Hindlimb muscle (tissue), 1 donor: ENCODE measurements at places on chromosomes 7 and 10. TPM values are rescaled to one million over a fixed set of nuclear protein-coding genes. Genes with fewer than 3 reads are reported as not detected.

DNA sequence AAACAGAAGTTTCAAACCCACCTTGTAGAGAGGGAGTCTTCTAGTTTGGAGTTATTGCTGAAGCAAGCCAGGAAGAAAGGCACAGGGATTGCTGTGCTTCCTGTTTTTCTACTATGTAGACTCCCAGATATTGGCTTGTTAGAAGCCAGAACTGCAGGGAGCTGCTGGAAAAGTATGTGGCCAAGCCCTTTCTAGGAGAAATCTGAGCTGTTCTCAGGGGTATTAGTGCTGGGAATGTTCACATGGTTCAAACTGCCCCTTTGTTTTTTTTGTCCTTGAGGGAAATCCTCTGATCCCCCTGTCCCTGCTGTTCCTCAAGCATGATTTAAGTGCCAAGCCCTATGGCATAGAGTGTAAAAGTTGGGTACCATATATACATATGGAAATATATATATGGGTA lies 184.0 kb downstream of the CCDC7 start:
- DNase-seq, result no peak

The FBXL15 gene
- 6.9 TPM for polyA plus RNA-seq

The FANK1 gene
- 0.56 TPM for polyA plus RNA-seq

The FFAR4 gene
- polyA plus RNA-seq, result 0.43 TPM

The PRLHR gene
- not detected for polyA plus RNA-seq

The IL6 gene
- 0.41 TPM for polyA plus RNA-seq

DNA sequence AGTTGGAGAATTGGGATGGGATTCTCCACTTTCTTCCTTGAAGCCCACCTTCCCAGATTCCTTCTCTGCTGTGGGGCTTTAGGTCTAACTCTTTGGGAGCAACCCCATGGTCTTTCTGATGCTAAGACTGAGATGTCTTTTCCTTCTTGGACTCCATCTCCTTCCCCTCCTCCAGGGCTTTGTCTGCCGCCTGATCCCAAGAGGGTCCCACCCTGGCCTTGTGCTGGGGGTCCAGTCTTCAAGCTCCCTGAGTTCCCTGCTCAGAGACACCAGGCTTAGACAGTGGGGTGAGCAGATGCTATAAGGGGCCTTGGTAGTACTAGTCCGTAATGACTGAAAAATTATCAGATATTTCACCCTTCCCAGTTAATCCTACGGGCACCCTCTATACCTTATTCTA lies 150.5 kb downstream of the PTPN20 start:
- no peak for DNase-seq

DNA sequence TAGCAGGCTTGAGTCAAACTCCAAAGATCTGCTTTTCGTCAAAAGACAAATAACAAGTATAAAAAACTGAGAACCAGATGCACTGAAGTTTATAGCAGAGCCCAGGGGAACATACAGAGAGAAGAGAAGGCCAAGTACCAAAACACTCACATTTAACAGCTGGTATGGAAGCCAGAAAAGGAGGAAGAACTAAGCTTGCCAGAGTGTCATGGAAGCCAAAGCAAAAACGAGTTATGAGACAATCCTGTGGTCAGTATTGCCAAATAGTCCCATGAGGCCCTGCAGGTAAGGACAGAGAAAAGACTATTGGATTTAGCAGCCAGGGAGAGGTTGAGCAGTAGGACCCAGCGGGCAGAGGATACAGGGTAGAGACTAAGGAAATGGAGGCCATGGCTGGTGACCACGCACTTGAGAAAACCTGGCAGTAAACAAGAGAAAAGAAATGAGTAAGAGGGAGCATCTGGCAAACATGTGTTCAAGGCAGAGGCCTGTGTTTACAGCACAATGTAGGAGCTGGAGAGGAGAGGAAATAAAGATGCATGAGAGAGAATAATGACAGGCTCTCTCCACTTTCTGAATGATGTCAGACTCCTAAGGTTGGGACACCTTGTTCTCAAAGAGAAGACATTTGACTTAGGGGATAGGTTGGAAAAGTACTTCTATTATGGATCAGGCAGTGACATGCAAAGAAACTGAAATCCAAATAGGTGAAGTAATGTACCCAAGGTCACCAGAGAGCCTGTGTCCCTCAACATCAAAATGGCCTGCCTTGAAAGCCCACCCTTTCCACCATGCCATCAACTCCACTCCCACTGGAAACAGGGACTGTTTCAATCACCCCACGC lies 9.1 kb downstream of the CREB3L2 start:
- peak; percentile 89 for DNase-seq

GRCh38 chr10:91163269-91163868 lies 57.1 kb upstream of the PCGF5 start:
- DNase-seq, result peak; percentile 62

DNA sequence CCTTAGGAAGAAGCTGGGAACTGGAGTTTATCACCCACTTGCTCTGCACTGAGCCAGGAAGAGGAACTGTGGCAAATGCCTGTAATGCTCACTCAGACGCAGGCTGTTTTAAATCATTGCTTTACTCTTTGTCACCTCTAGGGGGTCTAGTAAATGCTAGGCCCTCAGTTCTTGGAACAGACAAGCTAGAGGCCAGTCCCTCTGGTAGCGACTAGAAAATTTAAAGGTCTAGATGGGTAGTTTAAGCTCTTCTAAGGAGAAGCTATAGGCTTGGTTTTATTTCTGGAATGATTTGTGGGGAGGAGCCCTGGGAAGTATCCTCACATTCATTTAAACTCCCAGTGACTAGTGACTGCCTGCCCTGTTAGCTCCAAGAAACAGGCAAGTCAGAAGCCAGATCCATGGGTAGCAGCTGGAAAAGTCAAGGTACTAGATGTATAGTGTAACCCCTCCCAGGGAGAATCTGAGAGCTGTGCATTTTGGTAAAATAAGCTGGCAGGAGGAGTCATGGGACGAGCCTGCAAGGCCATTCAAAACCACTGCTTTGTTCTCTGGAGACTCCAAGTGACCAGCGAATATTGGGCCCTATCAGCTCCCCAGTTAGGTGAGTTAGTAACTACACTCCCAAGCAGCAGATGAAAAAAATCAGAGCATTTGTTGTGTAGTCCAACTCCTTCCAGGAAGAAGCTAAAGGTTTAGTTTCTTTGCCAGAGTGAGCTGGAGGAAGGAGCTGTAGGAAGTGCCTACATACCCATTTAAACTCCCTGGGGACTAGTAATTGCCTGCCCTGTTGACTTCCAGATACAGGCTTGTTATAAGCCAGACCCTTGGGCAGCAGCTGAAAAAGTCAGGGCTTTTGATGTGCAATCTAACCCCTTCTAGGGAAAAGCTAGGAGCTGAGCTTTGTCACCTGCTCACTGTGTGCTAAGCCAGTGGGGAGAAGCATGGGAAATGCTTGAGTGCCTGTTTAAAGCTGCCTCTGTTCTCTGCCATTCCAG lies 68.9 kb downstream of the DYNC1I1 start:
- DNase-seq, result no peak

The CCDC136 gene
- 19.1 TPM for polyA plus RNA-seq

DNA sequence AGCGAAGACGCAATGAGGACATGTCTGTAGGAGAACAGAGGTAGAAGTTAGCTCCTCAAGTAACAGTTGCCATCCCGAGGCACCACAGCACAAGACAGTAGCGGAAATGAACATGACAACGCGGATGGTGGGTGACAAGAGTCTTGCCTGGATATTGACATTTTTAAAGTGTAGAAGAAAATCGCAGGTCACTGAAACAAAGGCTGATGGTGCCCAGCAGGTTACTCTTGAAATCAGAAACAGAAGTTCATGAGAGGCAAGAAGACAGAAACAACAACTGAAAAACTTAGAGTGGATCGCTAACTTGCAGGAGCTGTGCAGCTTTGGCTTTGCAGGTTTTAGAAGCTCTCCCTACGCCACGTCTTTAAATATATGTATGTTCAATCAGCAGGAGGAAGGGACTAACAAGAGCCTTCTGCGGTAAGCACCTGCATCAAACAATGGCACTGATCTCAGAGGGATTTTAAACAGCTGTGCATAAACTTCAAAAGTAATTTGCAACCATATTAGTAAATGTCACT lies 1.8 kb downstream of the PRKCQ start:
- DNase-seq, result no peak

The EFCAB10 gene
- polyA plus RNA-seq, result 0.93 TPM

DNA sequence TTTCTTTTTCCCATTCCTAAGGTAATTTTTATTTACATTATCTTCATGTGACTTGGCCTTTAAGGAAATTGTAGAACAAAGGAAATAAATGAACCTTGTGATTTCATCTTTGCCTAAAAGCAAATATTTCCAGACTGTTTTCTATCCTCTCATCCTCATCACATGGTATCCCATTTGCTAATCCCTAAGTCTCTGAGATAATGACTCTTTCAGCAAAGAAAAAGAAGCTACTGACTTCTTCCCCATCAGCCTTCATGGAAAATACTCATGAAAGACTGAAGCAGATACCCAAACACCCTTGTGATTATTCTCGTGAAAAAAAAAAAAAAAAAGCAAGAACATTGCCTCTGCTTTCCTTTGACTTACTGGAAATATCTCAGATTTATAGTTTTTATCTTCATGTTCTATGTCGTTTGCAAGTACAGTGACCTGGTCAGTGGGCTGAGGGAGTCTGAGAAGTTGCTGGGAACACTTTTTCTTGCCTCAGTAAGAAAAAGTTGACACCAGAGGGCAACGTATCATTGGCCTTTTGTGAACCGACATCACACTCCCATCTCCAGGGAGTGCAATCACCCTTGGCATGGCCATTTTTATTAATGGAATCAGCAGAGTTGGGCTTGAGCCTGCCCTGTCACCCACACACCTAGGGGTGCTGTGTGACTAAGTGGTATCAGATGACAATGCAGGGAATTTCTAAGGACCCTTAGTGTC lies 246.0 kb upstream of the KMT2E start:
- DNase-seq, result no peak

DNA sequence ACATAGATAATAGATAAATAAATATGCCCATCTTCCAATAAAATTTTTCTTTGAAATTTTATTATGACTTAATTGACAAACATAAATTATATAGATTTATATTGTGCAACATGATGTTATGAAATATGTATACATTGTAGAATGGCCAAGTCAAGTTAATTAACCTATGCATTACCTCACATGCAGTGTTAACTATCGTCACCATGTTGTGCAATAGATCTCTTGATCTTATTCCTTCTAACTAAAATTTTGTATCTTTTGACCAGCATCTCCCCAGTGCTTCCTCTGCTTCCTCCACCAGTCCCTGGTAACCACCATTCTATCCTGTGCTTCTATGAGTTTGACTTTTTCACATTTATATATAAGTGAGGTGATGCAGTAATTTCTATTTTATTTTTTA lies 259.6 kb downstream of the SUGCT start:
- no peak for DNase-seq

GRCh38 chr10:129760003-129760315 lies 204.1 kb downstream of the EBF3 start:
- no peak for DNase-seq

The DPP6 gene
- polyA plus RNA-seq, result 2.0 TPM

DNA sequence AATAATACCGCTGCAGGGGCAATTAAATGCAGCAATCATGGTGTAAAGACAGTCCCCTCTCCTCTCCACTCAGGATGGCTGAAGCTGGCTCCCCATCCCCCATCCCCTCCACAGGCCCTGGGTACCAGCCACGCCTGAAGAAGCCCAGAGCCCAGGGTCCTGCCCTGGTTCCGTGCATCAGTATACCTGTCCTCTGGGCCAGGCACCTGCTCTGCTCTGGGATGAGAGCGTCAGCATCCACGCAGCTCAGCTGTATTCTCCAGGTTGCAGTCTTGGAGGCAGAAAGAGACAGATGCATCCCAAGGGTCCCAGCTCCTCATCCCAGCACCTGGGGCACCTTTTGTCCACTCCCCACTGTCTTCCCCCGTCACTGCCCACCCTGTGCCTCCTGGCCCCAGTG lies 233.8 kb downstream of the TCERG1L start:
- no peak for DNase-seq

GRCh38 chr10:5665373-5666007 lies 905 bp downstream of the ASB13 start:
- no peak for DNase-seq

The NUDT13 gene
- 4.4 TPM for polyA plus RNA-seq

The RTKN2 gene
- polyA plus RNA-seq, result 3.6 TPM

DNA sequence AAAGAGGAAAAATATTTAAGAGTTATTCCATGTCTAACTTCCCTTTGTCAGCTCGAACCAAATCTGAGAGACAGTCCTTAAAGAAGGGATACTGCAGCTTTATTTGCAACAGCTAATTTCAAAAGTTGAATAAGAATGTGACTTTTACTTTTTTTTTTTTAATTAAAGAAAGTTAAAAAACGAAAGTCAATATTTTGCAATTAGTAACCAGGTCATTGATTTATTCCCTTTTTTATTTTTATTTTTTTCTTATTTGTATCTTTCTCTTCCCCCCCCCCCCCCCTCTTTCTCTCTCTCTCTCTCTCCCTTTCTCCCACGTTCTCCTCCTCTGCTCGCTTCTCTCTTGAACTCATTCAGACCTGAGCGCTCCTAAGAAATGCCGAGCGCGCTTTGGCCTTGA lies 209.5 kb downstream of the TCF7L2 start:
- no peak for DNase-seq

The RNF32 gene
- polyA plus RNA-seq, result 1.8 TPM

The GRM8 gene
- polyA plus RNA-seq, result 1.1 TPM

- DNase-seq, result no peak
These were observed 14.4 kb upstream of the TTYH3 start for GRCh38 chr7:2617325-2617905.

The PLEKHS1 gene
- 0.10 TPM for polyA plus RNA-seq

The NAT16 gene
- not detected for polyA plus RNA-seq

- DNase-seq, result no peak
These were observed 172.1 kb downstream of the CYP26A1 start for GRCh38 chr10:93245779-93246178.

GRCh38 chr10:110632591-110633215 lies 11.4 kb upstream of the RBM20 start:
- no peak for DNase-seq

DNA sequence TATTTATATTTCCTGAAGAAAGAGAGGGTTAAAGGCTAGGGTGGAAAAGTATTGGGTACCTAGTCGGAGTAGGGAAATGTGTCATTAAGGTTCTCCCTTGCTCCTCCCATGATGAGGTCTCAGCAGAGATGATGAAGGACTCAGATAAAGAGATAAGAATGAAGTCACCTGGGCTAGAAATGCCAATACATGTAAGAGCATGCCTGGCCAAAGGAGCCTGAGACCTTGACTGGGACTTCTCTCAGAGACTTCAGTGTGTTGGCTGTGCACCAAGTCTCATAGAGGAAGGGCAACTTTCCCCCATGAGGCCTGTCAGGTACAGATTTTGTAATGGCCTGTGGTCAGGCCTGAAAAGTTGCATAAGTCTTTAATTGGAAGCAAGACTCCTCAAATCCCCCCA lies 361.0 kb upstream of the CDC14C start:
- no peak for DNase-seq

GRCh38 chr10:33390046-33390445 lies 55.6 kb upstream of the NRP1 start:
- no peak for DNase-seq

GRCh38 chr10:75211007-75211691 lies 553 bp downstream of the VDAC2 start:
- no peak for DNase-seq
